ENCODE measurements at places on chromosomes 3 and 15.

DNA sequence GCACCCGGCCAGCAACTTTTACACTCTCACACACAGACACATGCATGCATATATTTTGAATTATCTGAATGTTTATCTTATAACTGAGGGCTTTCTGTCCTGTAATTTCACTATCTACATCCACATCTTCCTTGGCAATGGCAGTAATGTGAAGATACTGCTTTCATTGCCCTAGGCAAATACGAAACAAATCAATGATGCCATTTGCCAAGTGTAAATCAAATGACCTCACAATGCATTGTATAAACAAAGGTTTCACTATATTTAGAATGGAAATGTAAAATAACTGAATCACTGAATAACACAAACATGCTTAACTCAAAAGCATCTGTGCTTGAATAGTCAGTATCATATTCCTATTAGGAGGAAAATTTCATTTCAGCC, 455.6 kb downstream of the TBL1XR1 start:
- DNase-seq: no peak

DNA sequence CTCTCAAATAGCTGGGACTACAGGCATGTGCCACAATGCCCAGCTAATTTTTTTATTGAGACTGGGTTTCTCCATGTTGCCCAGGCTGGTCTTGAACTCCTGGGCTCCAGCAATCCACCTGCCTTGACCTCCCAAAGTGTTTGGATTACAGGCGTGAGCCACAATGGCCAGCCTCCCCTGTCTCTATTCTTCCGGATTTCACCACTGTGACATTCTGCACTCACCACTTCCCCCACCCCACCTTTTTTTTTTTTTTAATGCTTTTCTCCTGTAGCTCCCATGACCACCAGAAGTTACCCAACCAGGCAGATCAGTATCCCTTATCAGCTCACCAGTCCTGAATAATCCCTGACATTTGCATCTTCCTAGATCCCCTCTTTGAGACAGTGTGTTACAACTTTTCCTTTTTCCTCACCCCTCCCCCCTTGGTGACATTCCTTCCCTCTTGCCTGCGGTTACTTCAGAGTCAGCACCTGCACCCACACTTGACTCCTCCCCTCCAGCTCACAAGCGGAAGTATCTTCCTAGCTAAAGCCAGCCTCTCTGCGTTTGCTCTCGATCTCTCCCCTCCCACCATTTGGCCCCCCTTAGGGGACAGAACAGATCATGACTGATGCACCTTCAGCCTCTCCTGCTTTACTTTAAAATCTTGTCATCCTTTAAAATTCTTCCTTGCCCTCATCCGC, 13.5 kb upstream of the ZNF592 start:
- peak; percentile 63 for DNase-seq

DNA sequence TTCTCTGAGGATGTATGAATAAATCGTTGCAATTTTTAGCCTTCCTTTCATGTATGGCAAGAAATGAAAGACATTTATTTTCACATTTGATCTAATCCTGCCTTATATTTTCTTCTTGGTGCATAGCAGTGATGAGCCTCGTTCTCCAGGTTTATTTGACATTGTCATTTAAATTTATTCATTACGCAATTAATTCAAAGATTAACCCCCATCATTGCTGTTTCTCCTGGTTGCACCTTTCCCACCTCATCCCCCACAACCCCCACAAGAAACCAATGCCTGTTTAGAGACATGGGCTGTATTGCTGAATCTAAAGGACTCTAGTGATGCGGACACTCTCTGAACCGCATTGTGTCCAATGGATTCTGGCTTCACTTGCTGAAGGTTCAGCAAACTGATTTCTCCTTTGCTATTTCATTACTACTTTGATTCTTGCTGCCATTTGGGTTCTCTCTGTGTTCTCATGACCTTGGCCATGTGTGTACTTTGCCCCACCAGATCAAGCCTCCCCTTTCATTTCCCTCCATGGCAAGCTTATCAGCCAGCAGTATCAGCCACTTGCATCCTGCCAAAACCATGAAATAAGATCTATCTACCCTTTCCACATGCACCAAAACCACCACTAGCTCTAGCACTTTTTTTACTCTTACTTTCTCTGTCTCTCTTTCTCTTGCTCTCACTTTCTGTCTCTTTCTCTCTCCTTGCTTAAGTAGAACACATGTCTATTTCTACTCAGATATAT, 382.7 kb downstream of the GBE1 start:
- no peak for DNase-seq

DNA sequence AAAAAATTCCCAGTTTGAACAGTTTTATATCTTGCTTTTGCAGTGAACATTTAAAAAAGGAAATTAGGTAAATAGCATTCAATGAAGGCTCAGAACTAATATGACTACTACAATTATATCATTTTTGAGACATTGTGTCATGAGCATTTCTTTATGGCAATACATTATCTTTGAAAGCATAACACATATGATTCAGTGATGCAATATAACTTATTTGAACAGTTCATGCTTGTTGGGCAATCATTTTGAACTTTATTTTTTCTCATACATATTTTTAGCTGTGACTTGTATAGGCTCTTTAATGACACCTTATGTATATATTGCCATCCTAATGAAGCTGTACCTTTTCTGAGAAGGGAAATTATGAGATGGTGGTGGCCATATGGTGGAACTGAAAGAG, 828.6 kb upstream of the NR2F2 start:
- no peak for DNase-seq

- DNase-seq: peak; percentile 79
Measured at GRCh38 chr3:46378426-46378942, 7.7 kb downstream of the CCR5 start.

DNA sequence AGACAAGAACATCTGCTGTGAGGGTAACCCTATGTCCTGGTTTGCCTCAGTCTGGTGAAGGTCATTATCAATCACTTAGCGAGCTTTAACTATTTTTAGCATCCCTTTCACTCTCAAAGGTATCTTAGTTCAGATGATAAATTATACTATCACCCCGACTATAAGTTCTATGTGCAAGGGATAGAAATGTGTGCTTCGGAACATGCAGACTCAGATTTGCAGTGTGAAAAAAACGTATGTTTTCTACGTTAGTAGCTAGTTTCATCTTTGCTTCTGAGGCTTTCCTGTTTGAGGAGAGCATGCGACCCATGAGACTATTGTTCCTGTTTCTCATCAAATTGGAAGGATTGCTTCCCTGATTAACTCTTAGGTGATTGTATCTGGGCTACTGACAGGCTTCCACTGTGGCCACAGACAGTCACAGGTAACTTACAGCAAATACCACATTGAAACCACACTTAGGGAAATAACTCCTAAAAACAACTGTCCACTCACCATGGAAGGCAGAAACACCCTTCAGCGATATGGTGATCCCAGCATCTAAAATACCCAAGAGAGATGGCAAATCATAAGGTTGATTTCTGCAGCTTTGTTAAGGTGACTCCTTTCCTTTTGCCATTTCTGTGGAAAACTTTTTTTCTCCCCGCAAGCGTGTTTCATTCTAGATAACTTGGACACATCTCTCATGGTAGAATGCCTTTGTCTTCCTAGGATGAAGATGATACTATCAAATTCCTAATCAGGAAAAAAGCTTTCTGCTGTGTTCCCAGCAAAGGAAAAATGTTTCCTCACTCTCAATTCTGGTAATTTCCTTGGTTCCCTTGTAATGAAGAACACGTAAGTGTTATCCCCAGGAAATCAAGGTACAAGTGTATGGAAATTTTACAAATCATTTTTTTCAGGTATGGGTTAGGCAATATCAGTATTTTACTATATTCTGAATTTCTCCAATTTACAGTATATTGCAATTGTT, 5.2 kb downstream of the GCSAM start:
- no peak for DNase-seq

DNA sequence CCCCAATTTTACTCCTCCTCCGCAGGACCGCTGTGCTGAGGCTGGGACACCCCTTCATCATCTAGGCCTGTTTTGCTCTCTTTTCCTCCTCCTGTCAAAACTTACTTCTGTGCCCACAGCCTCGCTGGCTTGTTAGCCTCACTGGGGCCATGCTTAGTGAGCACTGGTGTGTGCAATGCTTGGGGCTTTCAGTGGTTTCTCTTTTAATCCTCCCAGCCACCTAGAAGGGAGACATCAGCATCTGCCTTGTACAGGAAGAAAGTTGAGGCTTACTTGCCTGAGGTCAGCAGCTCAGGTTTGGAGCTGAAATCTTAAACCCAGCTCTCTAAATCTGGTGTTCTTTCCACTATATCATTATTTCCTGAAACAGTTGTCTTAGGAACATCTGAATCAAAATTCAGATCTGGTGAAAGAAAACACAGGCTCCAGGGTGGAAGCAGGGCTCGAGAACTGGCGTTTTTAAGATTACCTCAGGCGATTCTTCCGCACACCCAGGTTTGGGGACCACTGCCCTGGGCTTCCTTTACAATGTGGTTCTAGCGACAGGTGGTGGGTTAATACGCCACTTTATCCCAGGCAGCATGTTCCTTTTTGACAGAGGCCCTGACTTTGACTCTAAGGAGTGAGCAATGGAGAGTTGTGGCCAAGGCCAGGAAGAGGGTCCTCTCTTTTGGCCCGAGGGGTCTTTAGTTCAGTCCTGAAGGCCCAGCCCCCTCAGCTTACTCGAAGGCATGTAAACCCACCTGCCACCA, 3.8 kb downstream of the THSD4 start:
- no peak for DNase-seq

DNA sequence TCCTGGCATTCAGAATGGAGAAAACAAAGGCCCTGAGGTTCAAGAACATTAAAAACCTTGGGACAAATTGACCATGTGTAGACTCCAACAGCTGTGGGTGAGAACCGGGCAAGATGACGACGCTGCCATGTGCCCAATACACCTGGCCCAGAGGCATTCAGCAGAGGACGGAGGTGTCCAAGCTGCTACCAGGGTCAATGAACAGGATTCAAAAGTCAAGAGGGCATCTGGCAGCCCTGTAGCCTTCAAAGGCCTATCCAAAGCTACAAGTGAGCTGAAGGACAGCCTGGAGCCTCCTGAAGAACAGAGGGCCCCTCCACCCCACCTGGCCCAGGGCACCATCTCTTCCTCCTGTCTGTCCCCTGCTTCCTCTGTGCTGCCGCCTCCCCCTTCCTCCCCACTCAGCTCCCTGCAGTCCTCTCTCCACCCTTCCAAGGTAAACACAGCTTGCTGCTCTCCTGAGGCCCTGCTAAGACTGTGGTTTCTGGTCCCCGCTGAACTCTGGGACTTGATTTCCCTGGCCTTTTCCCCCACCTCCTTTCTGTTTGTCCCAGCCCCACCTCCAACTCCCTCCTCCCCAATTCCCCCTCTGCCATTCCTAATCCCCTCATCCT, 57.5 kb downstream of the HMCES start:
- no peak for DNase-seq

DNA sequence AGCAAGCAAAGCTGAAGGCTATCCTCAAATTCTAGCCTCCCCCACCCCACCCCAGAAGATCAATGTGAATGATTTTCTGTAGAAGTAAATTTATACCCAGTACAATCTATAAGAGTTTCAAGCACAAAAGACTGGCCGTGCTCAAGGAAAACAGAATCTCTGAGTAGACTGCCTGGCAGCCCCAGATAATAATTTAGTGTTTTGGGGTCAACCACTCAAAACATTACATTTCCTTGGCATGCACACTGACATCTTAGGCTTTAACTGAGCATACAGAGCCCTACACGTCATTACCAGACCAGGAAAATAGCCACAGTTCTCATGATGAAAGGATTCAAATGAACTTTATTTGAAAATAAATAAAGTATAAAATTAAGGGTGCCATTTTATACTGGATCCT, 376.5 kb downstream of the TBL1XR1 start:
- DNase-seq: no peak

GRCh38 chr3:192216067-192216466, 511.3 kb downstream of the FGF12 start:
- no peak for DNase-seq

DNA sequence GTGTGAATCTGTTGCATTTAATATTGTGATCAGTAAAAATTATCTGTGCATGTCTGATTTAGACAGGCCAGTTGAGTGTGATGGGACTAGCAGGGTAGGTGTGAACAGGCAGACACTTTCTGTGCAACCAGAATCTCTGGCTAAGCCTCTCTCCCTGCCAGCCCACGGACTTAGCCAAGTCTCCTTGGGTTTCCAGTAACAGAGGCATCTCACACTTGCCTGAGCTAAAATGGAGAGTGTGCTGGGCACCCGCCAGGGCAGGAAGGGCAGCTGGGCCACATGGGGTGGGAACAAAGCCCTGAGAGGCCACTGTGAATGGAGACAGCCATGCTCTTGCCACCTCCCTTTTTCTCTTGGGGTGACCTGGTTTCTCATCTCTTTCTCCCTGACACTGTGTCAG, 12.5 kb upstream of the RPS27L start:
- no peak for DNase-seq

- DNase-seq: no peak
Measured at GRCh38 chr3:31268868-31269267, 263.9 kb upstream of the STT3B start.

DNA sequence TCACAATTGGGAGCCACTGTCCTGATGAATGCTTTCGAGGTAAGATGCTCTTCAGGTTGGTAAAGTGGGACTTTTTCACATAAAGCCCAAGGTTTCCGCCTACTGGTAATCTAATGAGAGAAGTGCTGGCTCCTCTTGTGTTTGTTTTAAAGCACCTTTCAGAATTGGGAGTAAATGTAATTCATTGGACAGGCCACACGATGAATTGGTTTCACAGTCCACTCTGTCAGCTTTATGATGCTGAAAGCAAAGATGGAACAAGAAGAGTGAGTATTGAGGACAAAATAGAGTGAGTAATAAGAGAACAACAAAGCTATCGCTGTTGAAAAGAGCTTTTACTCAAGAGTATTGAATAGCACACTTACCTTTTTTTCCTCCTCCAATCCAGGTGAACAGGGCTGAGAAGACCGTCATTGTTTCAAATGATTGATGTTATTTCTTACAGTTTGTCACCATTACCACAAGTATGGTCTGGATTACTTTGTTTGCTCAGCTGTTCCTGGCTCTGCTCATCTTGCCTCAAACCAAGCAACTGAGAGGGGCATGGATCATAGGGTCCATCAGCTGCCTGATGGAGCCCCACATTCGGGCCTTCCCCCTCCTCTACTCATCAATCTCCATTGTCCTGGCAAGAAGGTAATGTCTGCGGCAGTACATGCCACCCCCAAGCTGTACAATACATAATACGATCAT, 136.1 kb upstream of the CNTN4 start:
- no peak for DNase-seq

GRCh38 chr3:82354228-82354627, 592.8 kb upstream of the GBE1 start:
- no peak for DNase-seq

DNA sequence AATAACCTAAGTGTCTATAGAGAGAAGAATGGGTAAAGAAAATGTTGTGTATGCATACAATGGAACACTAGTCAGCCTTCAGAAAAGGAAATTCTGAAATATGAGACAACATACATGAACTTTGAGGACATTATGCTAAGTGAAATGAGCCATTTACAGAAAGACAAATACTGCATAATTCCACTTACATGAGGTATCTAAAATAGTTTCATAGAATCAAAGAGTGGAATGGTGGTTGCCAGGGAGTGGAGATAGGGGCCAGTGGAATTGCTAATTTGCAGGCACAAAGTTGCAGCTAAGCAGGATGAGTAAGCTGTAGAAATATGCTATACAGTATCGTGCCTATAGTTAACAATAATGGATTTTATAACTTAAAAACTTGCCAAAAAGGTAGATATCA, 779.6 kb upstream of the ARPP21 start:
- no peak for DNase-seq

- no peak for DNase-seq
Measured at GRCh38 chr3:132174500-132174899, 139.7 kb upstream of the CPNE4 start.
